ENCODE measurements at places on chromosomes 2 and 18.

- DNase-seq, result no peak
Measured at GRCh38 chr2:27171351-27171848, 22.6 kb downstream of the TCF23 start.

- DNase-seq, result no peak
Measured at GRCh38 chr18:12597760-12598159, 60.1 kb downstream of the SPIRE1 start.

- DNase-seq, result no peak
Measured at GRCh38 chr2:221741496-221742211, 169.6 kb upstream of the EPHA4 start.

DNA sequence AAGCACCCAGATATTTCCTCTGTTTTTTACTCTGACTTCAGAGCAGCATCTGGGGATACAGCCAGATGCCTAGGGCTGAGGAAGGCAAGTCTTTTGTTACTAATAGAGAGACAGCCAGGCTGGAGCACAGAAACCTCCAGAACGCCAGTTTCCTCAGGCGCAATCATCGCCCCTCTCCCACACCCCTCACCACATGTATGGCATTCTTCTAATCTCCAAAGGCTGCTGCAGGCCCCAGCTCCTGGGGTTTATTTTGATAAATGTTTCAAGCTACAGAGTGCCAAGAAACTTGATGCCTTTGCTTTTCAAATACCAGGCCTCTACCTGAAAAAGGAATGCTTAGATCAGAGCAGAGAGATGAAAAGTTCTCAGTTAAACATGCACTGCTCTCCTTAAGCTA is 283.6 kb downstream of the RBM43 start:
- no peak for DNase-seq

DNA sequence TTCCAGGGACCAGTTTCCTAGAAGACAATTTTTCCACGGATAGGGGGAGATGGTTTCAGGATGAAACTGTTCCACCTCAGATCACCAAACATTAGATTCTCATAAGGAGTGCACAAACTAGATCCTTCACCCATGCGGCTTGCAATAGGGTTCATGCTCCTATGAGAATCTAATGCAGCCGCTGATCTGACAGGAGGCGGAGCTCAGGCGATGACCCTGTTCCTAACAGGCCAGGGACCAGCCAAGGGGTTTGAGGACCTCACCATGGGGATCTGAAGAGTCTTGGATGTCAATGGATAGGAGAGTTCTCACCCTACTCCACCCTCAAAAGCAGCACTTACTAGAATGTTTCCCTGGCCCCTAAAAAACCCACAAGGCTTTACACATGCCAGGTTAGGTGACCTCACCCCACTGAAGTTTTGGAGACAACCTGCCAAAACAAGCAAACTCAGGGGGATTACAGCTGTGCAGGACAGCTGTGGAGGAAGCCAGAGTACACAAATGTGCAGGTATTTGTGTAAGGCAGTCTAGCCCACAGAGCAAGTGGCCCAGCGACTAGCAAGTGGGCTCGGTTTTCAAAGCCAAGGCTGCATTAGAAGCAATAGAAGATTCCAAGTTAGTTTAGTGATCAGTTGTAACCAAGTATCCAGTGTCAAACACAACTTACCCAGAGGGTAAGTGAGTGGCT is 3.9 kb downstream of the EVA1A start:
- no peak for DNase-seq

DNA sequence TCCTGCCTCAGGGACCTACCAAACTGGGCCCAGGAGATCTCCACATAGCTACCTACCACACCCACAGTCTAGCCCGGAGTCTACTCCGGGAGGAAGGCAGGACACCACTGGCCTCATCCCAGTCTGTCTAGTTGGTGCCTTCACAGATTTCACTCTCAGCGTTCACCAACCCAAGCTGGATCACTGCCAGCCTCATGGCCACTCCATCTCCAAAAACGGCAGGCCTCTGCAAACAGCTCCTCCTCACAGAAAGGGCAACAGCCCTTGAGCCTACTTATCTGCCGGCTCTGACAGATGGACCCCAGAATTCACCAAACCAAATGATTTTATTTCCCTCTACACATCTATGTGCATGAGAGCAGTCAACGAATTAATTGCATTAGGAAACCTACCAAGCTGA is 61.3 kb downstream of the NCKAP5 start:
- DNase-seq, result no peak

DNA sequence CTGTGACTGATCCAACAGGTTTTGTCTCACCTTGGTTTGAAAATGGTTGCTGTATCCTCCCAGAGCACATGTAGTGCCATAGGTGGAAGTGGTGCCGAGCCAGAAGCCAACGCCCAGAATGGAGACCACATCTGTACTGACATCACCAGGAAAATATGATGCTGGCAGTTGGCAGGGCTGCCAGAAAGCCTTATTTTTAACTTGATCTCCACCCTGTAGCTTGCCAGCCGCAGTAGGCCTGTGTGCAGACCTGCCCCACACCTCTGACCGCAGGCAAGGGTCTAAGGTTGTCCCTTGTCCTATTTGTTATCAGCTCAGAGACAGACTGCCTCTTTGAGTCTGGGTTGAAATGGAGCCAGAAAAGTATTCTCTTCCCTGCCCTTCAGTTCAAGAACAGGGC is 123.5 kb upstream of the EML6 start:
- DNase-seq, result peak; percentile 32

- DNase-seq, result no peak
Measured at GRCh38 chr2:29443151-29443550, 327.9 kb downstream of the CLIP4 start.

Measured in tibial nerve (tissue), 4 donors.